Stomach (tissue), 19 donors: ENCODE measurements at places on chromosomes 5 and 9. TPM values are rescaled to one million over a fixed set of nuclear protein-coding genes. Genes with fewer than 3 reads are reported as not detected.
A peak's percentile ranks its signal among the peaks of the same experiment; 100 is the strongest.

DNA sequence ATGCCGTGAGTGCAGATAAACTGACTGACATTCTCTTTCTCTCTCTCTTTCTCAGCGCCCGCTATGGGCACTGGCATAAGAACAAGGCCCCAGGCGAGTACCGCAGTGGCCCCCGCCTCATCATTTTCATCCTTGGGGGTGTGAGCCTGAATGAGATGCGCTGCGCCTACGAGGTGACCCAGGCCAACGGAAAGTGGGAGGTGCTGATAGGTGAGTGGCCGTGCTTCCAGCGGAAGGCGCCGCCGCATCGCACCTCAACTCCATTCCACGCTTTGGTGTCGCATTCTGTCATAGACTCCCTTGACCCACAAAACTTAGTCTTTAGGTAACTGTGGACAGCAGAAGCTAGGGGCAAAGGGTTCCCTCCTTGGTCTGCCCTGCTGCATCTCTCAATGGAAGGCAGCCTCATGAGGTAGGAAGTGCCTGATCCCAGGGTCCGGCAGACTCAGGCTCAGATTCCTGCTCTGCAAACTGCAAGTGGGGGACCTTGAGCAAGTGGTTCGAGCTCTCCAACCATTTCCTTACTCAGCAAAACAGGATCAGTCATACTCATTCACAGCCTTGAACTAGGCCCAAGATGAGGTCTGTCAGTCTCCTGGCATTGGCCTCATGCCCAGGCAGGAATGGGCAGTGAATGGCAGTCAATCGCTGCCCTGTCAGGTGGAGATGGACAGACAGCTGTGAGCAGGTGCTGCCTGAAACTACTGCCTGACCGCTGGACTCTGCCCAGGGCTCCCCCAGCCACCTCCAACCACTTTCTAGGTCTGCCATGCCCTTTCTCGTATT lies 24.2 kb upstream of the CFAP157 start:
- DNase-seq = no peak

DNA sequence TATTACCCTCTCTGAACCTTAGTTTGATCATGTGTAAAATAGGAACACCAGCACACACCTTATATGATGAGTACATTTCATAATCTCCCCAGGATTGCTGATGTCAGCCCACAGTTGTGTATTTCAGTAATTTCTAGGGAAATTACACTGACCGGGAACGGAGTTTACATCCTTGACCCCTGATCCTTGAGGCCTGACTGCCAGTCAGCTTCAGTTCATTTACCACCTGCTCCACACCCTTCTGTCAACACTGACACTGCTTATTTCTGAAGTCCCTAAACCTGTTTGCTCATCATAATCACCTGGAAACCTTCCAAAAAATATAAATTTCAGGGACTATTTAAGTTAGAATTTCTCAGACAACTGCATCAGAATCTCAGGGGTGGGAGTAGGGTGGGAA lies 55.3 kb downstream of the ZNF622 start:
- DNase-seq = no peak

- DNase-seq = no peak
Measured at GRCh38 chr9:12633016-12633765, 60.0 kb upstream of the TYRP1 start.

GRCh38 chr9:76629205-76629990 lies 134.8 kb upstream of the PCA3 start:
- no peak for DNase-seq

GRCh38 chr9:5651246-5651645 lies 22.3 kb downstream of the RIC1 start:
- no peak for DNase-seq

DNA sequence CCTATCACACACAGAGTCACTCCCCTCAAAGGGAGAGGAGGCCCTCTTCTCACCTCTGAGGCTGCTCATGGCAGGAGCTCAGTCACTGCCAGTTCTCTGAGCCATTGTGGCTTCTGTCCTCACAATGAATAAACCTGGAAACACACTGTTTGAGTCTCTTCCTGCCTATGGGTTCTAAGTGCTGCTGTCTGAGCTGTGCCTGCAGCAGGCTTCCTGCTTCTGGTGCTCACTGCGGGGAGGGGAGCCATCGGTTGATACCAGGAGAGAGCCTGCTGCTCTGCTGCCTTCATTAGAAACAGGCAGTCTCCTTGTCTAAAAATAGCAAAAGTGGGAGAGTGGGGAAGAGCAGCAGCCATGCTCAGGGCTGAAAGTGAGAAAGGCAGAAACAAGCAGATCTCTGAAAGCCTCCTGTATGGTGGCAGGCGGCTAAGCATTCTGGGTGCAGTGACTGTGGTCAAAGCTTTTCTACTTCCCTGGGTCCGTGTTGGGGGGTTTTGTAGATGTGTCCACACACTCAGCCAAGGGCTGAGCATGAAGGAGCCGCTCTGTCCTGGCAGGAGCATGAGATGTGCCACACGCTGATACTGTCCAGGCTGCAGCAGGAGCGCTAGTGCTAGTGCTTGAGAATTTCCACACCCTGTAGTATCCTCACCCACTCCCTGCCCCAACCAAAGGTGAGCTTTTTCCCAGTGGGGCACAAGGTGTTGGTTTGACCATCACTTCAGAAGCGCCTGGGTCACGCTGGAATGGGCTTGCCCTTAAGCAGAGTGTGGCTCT lies 34.2 kb downstream of the PRKACG start:
- DNase-seq = no peak

DNA sequence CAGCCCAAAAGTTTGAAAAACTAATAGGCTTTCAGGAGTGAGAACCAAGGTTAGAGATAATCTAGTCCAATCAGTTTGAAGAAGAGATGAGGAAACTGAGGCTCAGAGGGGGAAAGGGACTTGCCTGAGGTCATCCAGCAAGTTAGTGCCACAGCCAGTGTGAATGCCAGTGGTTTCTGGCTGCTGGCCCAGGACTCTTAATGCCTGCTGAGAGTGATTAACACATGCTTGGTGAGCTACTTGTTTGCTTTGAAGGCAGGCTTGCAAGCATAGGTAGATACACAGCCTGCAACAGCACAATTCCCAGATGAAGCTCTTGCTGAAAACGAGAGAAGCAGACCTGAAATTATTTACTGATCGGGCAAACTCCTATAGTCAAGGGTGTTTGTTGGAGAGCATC lies 591.6 kb upstream of the SGCD start:
- DNase-seq = no peak

- DNase-seq = no peak
Measured at GRCh38 chr9:126942399-126942798, 27.8 kb downstream of the RALGPS1 start.

DNA sequence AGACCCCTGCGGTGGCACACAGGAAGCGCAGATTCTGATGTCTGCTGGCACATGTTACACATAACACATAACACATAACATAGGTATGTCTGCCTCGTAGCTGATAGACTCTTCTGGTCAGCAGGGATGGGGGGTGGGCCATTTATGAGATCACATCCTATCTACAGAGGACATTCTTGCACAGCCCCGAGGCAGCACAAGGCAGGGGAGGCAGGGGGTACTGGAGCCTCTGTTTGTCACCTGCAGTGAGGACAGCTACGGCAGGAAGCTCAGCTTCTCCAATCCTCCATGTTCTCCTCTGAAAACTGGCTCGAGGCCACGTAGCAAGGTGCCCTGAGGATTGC lies 16.7 kb upstream of the MED10 start:
- DNase-seq = no peak

DNA sequence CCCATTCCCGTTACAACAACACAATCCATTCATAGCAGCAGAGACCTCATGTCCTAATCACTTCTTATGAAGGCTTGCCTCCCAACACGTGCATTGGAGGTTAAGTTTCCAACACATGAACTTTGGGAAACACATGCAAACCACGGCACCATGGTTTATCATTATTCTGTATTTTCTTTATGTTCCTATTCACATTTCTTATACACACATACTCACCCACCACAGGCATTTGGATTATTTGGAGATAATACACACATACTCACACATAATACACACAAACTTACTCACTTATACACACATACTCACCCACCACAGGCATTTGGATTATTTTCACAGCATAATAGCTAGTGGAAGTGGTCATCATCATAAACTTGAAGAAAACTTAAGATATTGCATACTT lies 75.6 kb downstream of the C7 start:
- DNase-seq = no peak

GRCh38 chr5:143006501-143006900 lies 236.3 kb downstream of the ARHGAP26 start:
- no peak for DNase-seq

GRCh38 chr9:120935383-120935857 lies 8.8 kb upstream of the TRAF1 start:
- DNase-seq = peak; percentile 99

DNA sequence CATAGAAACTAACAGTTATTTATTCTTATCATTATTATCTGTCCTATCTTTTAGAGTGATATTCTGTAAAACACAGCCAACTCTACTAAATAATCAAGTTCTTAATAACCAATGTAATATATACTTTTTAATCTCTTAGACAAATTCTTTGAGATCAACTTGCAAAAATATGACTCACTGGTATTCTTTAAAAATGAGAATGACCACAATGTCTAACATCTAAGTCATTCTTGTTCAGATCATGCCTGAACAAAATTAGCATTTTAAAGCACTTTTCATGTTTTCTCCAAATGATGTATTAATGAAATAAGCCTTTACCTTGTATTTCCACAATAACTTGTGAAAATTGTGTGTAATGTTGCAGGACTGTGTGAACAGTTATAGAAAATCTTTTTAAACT lies 356.9 kb upstream of the RGMB start:
- no peak for DNase-seq

DNA sequence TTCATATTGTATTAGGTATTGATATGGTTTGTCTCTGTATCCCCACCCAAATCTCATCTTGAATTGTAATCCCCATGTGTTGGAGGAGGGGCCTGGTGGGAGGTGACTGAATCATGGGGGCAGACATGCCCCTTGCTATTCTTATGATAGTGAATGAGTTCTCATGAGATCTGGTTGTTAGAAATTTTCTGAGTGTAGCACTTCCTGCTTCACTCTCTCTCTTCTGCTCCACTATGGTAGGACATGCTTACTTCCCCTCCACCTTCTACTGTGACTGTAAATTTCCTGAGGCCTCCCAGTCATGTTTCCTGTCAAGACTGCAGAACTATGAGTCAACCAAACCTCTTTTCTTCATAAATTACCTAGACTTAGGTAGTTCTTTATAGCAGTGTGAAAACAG lies 187.4 kb upstream of the SLC24A2 start:
- no peak for DNase-seq

GRCh38 chr5:600886-601541 lies 11.1 kb upstream of the CEP72 start:
- peak; percentile 84 for DNase-seq

GRCh38 chr9:110543631-110544051 lies 35.9 kb downstream of the SVEP1 start:
- no peak for DNase-seq

- DNase-seq = no peak
Measured at GRCh38 chr5:92909602-92909962, 671.4 kb downstream of the NR2F1-AS1 start.

GRCh38 chr5:113683211-113683610 lies 169.7 kb downstream of the YTHDC2 start:
- DNase-seq = no peak

GRCh38 chr9:134455934-134456755 lies 129.9 kb downstream of the RXRA start:
- DNase-seq = peak; percentile 95

GRCh38 chr9:134955801-134956200 lies 38.1 kb upstream of the FCN1 start:
- no peak for DNase-seq

DNA sequence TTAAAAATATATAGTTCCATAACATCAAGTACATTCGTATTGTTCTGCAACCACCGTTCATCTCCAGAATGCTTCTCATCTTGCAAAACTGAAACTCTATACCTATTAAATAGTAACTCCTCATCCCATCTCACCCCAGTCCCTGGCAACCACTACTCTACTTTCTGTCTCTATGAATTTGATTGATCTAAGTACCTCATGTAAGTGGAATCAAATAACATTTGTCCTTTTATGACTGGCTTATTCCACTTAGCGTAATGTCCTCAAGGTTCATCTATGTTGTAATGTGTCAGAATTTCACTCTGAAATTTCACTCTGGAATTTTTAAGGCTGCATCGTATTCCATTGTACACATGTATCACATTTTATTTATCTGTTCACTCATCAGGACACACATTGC lies 132.1 kb upstream of the RUSC2 start:
- DNase-seq = no peak

- no peak for DNase-seq
Measured at GRCh38 chr5:43683884-43684471, 81.0 kb downstream of the NNT start.

DNA sequence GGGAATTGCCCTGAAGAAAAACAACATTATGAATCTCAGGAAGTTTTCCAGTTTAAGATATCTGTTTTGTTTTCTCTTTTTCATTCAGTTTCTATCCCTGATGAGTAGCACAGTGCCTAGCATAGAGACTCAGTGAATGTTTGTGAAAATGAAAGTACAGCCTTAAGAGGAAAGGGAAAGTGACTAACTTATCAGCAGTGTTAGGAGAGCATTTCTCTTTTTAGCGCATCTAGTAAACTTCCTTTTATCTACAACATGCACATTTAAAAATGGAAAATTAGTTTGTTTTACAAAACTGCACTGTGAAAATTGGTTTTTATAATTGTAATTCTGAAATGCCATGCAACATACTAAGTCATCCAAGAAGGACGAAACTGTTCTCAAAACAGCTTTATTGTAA lies 110.8 kb downstream of the SMARCA2 start:
- DNase-seq = peak; percentile 25

GRCh38 chr5:157292599-157292998 lies 26.7 kb downstream of the CYFIP2 start:
- no peak for DNase-seq

Gene RETREG1
- total RNA-seq = 26.8 TPM

Gene PPIP5K2
- total RNA-seq = 25.2 TPM

Gene SLC36A3
- total RNA-seq = not detected

Gene INSL4
- total RNA-seq = not detected

Gene GPR151
- total RNA-seq = not detected

Gene HMMR
- total RNA-seq = 10.1 TPM

Gene PCDHGA4
- total RNA-seq = 0.29 TPM

Gene CHMP5
- 23.5 TPM for total RNA-seq

Gene IL4
- total RNA-seq = not detected

Gene FOXD4L4
- total RNA-seq = not detected

Gene FOXD1
- not detected for total RNA-seq

Gene NMUR2
- not detected for total RNA-seq

Gene ARID3C
- total RNA-seq = not detected

Gene HSD17B3
- total RNA-seq = not detected

Gene SPAG8
- not detected for total RNA-seq

Gene RBM18
- total RNA-seq = 6.4 TPM

Gene TMOD1
- 34.8 TPM for total RNA-seq
